Memory B cell (primary cell): ENCODE measurements at places on chromosomes 6 and 20.

GRCh38 chr6:125471667-125472066 lies 169.9 kb upstream of the HDDC2 start:
- DNase-seq, result no peak

DNA sequence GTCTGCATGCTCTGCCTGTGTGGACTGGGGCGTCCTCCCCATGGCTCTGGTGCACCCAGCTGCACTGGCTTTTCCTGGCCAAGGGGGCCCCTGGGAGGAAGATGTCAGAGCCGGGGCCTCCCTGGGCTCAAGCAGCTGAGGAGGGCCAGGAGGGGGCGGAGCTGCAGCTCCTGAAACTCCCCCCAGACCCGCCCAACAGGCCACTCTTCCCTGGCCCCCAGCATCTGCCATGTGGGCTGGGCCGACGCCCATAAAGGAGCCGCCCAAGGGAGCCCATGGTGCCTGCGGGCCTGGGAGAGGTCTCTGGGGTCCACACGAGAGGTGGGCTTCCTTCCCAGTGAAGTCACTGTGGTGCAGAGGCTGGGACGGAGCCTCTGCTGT lies 4.0 kb downstream of the RBBP8NL start:
- no peak for DNase-seq

DNA sequence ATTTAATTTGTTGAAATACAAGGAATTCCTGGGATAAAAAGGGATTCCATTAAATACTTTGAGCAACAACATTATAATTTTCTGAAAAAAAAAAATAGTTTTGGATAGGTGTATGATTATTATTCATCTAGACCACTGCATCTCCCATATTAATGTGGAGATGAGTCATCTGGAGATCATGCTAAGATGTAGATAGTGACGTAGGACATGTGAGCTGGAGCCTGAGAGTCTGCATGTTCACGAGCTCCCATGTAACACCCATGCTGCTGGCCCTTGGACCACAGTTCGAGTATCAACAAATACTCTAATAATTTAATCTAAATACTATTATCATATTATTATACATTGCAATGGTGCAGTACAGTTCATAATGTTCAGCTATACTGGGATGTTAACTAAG lies 91.6 kb downstream of the EPM2A start:
- DNase-seq, result no peak

GRCh38 chr20:54716174-54716747 lies 240.9 kb downstream of the DOK5 start:
- no peak for DNase-seq

DNA sequence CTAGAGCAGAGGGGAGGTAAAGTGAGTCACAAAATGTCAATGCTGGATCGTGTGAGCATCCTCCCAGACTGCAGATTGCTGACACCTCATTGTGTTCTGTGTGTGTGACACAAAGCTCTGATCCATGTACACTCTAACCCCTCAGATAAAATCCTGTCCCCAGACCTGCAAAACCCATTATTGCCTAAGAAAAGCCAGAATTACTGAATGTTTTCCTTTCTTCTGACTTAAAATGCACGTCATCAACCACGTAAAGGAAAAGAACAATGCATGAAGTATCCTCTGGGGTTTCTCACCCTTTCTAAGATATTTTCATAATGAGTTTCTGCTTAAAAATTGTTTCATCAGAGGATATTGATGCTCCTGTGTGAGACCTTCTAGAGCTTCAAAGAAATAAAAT lies 218.0 kb upstream of the PREP start:
- DNase-seq, result no peak

DNA sequence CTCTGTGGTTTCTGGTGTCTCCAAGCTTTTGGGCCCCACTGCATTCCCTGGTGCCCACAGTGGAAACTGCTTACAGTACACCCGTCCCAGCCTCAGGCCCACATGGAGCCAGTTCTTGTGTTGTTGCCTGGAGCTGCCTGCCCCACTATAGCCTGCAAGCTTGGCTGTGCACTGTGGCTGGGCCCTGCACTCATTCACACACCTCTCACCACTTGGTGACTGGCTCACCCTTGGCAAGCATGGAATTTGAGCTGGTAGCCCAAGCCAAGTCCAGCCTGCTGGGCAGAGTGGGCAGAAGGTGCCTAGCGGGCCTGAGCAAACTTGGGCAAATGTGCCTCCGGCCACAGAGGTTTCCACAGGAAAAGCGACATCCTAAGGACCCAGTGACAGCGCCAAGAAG lies 472.3 kb downstream of the MMUT start:
- no peak for DNase-seq

- no peak for DNase-seq
Observed at GRCh38 chr6:30926644-30927043, 5.3 kb downstream of the SFTA2 start.

- DNase-seq, result no peak
Observed at GRCh38 chr6:16600701-16601100, 160.6 kb downstream of the ATXN1 start.

GRCh38 chr20:51444467-51444866 lies 98.1 kb downstream of the NFATC2 start:
- no peak for DNase-seq

DNA sequence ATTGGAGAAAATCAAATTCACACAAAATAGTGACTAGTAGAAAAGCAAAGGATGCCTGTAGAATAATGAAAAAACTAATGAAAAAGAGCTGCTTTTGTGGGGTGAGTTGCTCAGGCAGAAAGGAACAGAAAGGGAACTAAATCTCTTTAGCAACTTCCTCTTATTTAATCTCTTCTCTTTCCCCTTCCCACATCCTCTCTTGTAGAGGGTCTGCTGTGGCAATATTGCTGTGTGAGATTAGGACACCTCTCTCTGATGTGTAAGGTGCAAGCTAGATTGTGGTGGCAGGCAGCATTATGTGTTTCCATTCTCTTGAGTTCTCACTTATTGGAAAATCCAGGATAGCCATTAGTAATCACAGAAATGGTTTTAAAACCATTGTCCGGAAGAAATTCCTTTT lies 49.7 kb downstream of the SYNE1 start:
- DNase-seq, result no peak

GRCh38 chr20:33647603-33648395 lies 14.3 kb upstream of the C20orf144 start:
- no peak for DNase-seq

DNA sequence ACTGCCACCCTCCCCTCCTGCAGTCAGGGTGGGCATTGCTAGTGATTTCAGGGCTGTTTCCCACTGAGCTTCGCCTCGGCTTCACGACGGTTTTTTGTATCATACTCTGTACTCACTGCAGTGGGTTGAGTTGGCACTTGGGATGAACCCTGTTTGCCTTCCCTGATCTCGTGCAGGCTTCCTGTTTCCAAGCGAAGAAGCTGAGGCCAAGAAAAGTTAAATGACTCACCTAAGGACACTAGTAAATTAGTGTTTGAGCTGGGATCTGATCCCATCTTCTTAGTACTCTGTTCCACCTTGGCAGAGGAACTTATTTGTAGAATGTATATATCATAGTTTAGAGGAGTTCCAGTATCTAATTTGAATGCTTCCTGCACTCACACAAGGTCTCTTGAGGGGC lies 50.3 kb upstream of the VSTM2L start:
- no peak for DNase-seq

GRCh38 chr20:669573-669972 lies 6.0 kb downstream of the SCRT2 start:
- no peak for DNase-seq

DNA sequence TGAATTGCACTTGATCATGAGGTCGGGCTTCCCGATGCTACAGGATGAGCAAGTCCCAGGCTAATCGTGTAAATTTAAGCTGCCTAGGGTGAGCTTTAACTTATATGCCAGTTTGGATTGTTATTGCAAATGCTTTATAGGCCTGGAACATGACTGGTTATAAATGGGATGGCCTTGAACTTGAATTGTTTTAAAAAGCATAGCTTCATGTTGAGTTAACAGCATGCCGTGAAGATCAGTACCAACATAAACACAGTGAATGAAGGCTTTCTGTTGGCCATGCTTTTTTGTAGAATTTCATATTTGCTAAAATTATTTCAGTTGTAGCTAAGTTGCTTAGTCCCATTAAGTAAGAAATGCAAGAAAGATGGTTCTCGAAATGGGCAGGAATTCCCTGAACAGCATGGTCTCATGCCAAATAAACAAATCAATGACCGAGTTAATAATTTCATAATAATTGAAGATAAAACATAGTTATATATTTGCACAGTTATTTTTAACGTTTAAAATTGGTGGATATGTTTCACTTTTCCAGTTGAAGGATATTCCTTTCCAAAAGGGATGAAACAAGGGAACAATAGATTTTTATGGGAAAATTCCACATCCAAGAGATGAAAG lies 76.6 kb upstream of the ARID1B start:
- no peak for DNase-seq

GRCh38 chr6:143014764-143015163 lies 45.9 kb upstream of the AIG1 start:
- no peak for DNase-seq

- DNase-seq, result no peak
Observed at GRCh38 chr6:156021746-156022396, 566.2 kb upstream of the NOX3 start.

DNA sequence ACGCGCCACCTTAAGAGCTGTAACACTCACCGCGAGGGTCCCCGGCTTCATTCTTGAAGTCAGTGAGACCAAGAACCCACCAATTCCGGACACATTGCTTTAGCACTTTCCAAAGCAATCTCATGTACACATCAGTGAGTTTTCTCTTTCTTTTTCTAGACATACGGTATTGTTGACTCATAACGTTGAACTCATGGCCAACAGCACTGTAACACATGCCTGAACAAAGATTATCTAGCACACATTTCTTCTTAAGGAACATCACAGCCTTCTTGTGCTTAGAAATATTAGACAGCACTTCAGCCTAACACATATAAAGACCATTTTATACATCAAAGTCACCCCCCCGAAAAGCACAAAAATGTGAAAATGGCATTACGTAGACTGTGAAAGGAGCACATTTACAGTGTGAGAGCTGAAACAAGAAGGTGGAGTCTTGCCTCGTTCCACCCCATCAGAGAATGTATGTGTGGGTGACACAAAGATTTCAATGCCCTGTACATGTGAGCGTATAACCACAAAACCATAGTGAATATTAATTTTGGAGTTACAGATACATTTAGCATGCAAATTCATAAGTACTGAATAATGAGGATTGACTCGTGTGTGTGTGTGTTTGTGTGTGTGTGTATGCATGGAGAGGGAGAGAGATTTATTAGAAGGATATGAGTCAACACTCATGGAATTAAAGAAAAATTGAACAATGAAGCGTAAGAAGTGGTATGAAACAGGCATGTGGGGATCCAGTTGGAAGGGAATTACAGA lies 134.1 kb downstream of the FAM83B start:
- no peak for DNase-seq

DNA sequence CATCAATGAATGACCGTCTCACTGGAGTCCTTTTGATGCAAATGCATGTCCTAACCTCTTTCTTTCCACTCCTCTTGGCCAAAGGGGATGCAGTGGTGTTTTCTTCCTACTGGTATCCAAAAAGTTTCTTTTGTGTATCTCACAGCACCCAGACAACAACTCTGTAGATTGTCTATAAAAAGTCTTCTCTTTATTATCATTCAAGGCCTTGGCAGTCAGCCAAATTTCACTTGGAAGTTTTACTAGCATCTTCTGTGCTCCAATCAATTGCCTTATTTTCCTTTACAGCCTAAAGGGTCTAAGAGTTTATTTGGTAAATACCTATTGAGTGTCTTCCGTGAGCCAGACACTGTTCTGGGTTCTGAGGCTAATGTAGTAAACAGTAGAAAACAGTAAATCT lies 150.2 kb upstream of the RNF217 start:
- no peak for DNase-seq

GRCh38 chr6:82617648-82618047 lies 254.0 kb downstream of the TPBG start:
- no peak for DNase-seq

- DNase-seq, result no peak
Observed at GRCh38 chr6:124970243-124970642, 8.0 kb downstream of the RNF217 start.

GRCh38 chr6:80438772-80439171 lies 332.3 kb downstream of the BCKDHB start:
- no peak for DNase-seq

DNA sequence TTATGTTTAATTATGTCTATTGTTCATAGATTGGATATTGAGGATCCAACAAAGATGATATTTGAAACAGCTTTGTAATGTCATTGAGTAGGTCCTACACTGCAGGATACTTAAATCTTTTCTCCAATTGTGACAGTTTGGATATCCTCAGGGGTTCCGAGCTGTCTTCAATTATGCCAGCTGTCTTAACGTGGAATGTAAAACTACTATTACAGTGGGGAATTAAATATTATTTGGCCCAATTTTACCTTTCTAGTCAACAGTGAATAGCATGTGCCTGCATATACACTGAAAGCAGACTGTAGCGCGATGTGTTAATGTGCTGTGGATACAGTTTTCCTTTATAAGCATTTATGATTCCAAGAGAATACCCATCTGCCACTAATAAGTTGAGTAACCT lies 156.9 kb downstream of the GRIK2 start:
- DNase-seq, result no peak

GRCh38 chr6:34161857-34162515 lies 16.1 kb upstream of the GRM4 start:
- DNase-seq, result no peak

DNA sequence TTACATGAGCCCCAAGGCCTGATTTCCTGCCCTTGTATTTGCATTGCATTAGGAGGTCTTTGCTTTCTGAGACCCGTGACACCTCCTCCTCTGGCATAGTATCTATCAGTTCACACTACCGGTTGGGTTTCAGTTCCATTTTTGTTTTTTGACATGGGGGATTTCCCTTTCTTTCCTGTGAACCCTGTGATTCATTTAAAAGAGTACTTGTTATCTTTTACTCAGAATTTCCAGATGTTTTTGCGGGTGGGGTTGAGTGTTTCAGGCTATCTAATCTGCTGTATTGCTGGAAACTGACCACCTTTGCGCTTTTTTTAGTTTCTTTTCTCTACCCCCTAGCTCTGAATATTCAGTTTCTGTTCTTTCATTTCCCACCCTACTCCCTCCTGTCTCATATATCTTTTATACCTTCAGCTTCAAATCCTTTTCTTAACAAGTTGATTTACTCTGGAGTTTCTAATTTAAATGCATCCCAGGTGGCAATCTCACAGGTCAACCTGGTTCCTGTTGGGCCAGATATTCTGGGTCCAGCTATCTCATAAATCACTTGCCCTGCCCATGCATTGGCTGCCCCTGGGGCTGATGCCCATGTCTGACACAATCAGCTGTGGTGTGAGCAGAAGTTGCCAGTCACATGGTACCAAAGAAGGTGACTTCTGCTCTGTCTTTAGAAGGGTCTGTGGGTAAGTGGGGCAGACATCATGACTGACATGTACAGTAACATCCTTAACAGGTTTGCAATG lies 14.3 kb upstream of the NCOA3 start:
- peak; percentile 79 for DNase-seq

GRCh38 chr20:61967300-61967699 lies 98.4 kb downstream of the TAF4 start:
- DNase-seq, result no peak

GRCh38 chr6:50848989-50849795 lies 30.5 kb downstream of the TFAP2B start:
- DNase-seq, result no peak

DNA sequence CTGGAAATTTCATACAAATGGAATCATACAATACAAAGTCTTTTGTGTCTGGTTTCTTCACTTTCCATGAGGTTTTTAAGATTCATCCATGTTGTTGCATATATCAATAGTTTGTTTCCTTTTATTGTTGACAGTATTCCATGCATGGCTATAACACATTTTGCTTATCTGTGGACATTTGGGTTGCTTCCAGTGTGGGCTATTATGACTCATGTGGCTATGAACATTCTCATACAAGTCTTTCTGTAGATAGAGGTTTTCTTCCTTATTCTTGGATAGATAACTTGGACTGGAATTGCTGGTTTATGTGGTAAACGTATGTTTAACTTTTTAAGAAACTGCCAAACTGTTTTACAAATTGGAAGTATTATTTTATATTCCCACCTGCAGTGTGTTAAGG lies 30.0 kb upstream of the KIF6 start:
- no peak for DNase-seq
